Stimulated activated CD8-positive, alpha-beta memory T cell treated with anti-CD3 and anti-CD28 coated beads, Interleukin-12 subunit alpha, Interleukin-12 subunit beta, amount 100 ng/mL, for 1 hour (primary cell): ENCODE measurements at places on chromosomes 7 and 10.

GRCh38 chr7:150363872-150364271 is 4.8 kb upstream of the REPIN1 start:
- DNase-seq: no peak

DNA sequence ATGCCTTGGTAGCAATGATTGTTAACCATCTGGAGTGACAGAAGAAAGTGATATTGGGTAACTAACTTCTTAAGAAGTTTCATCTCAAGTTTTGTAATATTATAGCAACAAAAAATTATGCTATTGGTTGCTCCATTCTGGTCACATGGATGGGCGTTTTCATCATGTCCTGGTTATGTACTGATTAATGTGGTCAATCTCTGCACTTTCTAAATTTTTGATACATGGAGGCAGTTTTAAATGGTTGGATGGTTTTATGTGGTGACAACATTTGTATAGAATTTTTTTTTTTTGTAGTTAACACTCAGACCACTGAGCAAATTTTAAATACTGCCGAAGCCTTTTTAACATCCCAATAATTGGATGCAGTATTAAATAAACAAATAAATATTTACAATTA is 55.2 kb upstream of the CCAR1 start:
- DNase-seq: no peak

DNA sequence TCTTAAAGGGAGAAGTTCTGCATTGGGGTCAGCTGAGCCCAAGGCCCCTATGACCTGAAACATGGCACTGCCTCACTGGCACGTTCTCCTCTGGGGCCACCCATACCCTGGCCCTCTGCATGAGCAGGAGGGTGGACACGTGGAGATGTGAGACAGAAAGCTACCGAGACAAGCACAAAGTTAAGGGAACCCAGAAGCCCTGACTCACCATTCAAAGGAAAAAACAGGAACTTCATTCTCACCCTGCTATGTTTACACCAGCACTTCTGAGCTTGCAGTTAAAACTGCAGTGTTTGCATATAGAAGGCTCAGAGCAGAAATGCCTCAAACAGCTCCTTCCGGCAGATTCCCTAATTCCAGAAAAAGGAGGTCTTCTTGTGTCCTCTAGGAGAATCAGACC is 41.7 kb downstream of the DENND11 start:
- no peak for DNase-seq

- peak; percentile 45 for DNase-seq
Measured at GRCh38 chr7:33109005-33109757, at the start of gene RP9. Gene RP9 (minus strand): TSS chr7:33109404. CDS start chr7:33109372, 32 bp downstream.

DNA sequence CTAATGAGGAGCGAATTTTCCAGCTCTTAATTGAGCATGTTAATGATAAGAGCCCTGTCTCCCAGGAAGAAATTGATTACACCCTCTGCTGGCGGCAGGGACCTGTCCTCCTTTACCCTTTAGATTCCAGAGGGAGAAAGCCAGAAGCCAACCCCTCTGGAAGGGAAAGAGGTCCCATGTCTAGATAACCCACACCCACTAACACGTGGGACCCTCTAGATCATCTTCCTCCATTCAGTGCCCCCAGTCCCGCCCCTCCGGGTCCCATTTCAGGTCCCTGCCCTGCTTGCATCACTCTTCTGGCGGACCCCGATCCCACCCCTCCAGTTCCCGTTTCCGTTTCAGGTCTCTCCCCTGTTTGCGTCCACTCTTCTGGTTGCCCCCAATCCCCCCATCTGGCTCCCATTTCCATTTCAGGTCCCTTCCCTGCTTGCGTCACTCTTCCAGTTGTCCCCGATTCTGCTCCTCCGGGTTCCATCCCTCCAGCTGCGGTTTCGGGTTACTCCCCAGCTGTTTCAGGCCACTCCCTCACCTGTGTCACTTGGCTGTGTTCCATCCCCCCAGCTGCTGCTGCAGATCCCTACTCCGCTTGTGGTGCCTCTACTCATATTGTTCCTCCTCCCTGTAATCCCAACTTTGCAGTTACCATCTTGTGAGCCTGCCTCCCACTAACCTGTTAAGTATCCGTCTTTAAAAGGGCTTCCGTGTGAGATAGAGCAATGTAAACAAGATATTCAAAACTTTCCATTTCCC is 202.4 kb downstream of the SH2D4B start:
- DNase-seq: no peak

DNA sequence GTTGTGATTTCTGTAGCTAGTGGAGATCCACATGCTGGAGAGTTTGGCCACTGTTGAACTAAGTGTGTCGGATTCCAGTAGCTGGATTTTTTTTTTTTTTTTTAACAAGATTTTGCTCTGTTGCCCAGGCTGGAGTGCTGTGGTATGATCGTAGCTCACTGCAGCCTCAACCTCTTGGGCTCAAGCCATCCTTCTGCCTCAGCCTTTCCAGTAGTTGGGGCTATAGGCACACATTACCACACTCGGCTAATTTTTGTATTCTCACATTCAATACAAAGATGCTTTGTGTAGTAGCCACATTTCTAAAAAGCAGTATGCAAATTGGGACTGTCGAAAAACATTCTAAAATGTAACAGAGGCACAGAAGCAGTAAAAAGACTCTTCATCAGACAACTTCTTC is 63.5 kb downstream of the RABGEF1 start:
- DNase-seq: no peak

DNA sequence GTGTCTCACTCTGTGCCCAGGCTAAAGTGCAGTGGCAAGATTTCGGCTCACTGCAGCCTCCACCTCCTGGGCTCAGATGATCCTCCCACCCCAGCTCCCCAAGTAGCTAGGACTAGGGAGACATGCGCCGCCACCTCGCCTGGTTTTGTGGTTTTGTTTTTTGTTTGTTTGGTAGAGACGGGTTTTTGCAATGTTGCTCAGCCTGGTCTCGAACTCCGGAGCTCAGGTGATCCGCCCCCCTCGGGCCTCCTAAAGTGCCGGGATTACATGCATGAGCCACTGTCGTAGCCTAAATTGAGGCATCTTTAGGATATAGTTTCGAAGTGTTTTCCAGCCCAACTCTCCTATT is 781 bp downstream of the ZNF727 start:
- DNase-seq: no peak

GRCh38 chr10:79372871-79373270 is 25.6 kb downstream of the PPIF start:
- no peak for DNase-seq

GRCh38 chr7:29935111-29935510 is 54.5 kb downstream of the SCRN1 start:
- DNase-seq: no peak

DNA sequence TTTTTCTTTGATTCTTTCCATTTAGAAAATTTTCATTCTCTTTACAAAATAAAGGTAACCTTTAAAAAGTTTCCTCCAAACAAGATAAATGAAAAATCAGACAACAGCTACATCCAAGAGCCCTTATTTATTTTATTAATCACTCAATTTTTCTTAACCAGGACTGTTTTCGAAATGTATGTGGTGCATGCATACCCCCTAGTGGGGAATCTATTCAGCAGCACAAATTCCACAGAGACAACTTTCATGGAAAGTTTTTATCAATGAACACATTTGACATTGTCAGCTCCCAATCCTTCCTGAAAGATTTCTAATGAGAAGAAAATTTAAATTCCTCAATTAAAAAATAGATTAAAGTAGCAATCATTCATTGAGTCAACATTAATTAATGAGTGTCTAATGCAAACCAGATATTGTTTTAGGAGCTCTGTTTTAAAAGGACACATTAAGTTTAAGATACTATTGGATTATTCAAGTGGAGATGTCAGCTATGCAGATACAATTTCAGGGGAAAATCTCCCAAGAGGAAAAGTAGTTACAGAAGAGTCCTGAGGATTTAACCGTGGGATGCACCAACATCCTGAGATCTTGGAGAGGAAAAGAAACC is 5.2 kb upstream of the HTR7 start:
- DNase-seq: no peak

GRCh38 chr10:48237259-48238250 is 36.9 kb downstream of the FRMPD2 start:
- DNase-seq: no peak

DNA sequence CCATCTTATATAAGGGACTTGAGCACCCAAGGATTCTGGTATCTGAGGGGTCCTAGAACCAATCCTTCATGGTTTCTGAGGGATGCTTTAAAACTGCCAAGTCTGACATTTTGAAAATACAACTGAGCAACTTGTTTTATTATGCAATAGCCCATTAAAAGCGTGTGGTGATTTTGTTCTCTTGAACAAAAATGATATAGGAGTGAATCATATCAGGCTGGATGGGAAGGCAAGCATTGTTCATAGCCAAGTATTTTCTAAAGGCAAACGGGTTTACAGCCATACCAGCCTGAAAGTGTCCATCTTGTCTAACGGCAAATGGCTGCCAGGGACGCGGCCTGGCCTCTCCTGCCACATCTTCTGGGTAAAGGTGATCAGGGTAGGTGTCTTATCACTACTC is 23.4 kb downstream of the RPP38 start:
- DNase-seq: no peak

DNA sequence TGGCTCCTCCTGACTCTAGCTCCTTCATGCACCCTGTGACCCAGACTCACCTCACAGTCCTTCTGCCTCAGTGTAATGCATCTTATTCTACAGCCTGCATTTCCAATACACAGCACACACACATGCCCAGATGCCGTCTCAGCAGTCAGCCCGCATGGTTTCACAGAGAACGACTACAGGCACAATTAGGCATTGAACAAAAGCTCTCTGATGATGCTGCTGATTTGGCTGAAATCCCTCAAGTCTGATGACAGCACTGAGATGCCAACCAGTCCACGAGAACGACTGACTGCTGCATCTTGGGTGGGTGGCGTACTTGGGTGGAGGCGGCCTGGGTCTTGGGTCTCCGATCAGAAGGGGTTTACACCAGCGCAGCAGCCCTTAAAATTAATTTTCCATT is 200.4 kb downstream of the TAX1BP1 start:
- DNase-seq: no peak
